NCI-H1930 (cell line): ENCODE measurements at places on chromosomes 13 and 19.

GRCh38 chr19:4913996-4914735 is 4.9 kb downstream of the UHRF1 start:
- DNase-seq, result no peak

- no peak for DNase-seq
Measured at GRCh38 chr13:39133781-39134180, 95.5 kb downstream of the NHLRC3 start.

DNA sequence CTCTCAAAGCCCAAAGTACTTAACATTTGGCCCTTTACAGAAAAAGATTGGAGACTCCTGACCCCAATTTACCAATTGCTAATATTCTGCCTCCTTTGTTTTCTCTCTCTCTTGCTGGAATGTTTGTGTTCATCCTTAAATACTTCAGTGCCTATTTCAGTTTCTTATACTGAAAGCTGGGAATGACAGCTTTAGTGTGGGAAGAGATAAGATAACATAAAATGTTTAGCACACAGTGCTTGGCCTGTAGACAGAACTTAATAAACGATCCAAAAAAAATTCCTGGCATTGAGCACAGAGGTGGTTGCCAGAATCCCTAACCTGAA is 3.0 kb upstream of the PLEKHF1 start:
- DNase-seq, result no peak

DNA sequence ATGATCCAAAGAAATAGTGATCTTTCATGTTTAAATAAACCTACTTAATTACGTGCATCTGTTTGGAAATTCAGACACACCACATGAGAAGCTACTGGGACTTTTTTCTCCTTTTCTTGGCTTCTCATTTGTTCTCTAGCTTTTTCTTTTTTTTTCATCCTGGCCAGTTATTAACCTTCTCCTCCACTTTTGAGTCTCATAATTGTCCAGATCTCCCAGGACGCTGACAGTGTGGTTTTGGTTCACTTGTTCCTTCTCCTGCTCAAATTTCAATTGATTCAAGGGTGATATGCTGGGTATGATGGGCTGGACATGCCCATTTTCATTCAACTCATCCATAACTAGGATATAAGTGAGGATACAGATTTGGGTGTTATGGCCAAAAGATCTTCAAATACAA is 152.3 kb downstream of the TM9SF2 start:
- no peak for DNase-seq

GRCh38 chr13:110714797-110715394 is 1.4 kb downstream of the ING1 start:
- peak; percentile 68 for DNase-seq

GRCh38 chr13:28401303-28402056 is 93.4 kb downstream of the FLT1 start:
- no peak for DNase-seq

GRCh38 chr19:46494146-46494940 is 1.3 kb downstream of the PNMA8B start:
- DNase-seq, result no peak

GRCh38 chr13:114224201-114224600 is 10.5 kb upstream of the CDC16 start:
- DNase-seq, result no peak

DNA sequence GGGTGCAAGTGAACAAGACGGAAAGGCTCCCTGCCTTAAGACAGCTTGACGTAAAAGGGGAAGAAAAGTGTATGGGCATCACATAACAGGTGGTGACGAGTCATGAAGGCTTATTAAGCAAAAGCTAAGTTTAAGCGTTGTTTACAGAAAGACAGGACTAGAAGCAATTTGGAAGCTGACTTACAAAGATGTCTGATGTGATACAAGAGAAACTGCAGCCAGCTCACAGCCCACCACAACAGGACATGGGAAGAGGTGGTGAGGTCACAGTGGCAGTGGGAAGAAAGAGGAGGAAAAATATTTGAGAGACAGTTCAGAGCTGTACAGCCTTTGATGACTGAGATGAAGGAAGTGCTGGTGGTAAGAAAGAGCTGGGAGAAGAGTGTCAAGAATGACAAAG is 181.6 kb downstream of the KLF12 start:
- DNase-seq, result no peak

- DNase-seq, result no peak
Measured at GRCh38 chr19:33394006-33394722, 20.7 kb downstream of the CEBPG start.

DNA sequence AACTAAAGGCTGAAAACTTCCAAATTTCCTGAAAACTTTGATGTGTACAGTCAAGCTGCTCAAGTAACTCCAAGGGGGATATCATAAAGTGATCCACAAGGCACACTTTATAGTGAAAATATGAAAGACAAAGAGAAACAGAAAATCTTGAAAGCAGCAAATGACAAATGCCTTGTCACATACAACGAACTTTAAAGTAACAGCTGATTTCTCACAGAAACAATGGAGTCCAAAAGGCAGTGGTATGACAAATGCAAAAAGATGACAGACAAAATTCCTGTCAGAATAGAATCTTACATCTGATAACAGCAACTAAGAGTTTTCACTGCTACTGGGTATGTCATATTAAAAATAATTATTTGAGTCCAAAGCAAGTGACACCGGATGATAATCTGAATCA is 1602.3 kb upstream of the PRR20A start:
- DNase-seq, result no peak

- DNase-seq, result no peak
Measured at GRCh38 chr19:13024126-13024950, 29.1 kb downstream of the NFIX start.

GRCh38 chr19:18894254-18895037 is 1.5 kb downstream of the CERS1 start:
- no peak for DNase-seq

GRCh38 chr13:32272021-32272683 is 43.0 kb downstream of the ZAR1L start:
- no peak for DNase-seq

- DNase-seq, result no peak
Measured at GRCh38 chr13:30332456-30333143, 25.2 kb upstream of the KATNAL1 start.

DNA sequence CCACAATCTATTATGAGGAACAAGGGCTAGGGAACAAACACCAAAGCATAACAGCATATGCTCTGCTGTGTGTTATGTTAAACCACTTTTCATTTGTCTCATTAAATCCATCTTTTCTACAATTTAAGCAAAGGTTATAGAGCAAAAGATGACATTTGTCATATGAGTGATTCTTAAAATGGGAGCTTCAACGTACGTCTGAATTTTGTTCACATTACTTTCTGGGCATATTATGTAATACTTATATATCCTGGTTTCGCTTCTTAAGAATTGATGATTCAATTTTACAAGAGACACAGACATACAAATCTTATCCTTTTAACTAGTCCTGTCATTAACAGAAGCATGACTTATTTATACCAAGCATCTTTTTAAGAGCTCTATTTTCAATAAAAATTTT is 3.3 kb upstream of the TPP2 start:
- DNase-seq, result no peak

DNA sequence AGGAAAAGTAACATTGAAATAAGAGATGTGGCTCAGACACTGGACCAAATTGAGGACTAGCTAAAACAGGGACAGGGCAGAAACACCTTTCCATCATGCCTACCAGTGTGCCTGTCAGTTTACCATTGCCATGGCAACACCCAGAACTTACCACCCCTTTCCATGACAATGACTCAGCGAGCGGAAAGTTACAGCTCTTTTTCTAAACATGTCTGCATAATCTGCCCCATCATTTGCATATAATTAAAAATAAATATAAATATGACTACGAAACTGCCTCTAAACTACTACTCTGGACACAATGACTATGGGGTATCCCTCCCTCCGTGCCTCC is 96.0 kb downstream of the UBL3 start:
- no peak for DNase-seq

GRCh38 chr19:3189702-3190469 is 4.2 kb downstream of the NCLN start:
- no peak for DNase-seq

- DNase-seq, result no peak
Measured at GRCh38 chr13:51033421-51034185, 77.5 kb downstream of the C13orf42 start.

GRCh38 chr13:76225815-76226489 is 589.8 kb downstream of the LMO7 start:
- no peak for DNase-seq

GRCh38 chr19:30631033-30631370 is 258.8 kb downstream of the ZNF536 start:
- no peak for DNase-seq

DNA sequence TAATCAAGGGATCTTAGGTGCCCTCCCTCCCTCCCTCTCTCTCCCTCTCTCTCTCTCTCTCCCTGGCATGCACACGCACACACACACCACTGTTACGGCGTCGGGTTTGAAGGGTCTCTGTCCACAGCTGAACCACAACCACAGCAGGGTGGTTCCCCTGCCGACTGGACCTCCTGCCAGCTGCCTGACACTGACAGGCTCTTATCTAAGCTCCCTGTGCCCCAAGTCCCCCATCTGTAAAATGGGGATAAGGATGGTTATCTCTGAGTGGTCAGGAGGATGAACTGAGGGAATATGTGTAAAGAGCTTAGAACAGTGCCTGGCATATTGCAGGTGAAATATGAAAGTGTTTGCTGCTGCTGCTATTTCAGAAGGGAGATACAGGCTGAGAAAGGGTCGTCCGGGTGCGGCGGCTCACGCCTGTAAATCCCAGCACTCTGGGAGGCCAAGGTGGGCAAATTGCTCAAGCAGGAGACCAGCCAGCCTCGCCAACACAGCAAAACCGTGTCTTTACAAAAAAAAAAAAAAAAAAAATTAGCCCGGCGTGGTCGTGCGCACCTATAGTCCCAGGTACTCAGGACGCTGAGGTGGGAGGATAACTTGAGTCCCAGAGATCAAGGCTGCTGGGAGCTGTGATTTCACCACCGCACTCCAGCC is 852 bp upstream of the SHISA7 start:
- no peak for DNase-seq

GRCh38 chr13:60386250-60386649 is 10.8 kb upstream of the TDRD3 start:
- DNase-seq, result no peak

- DNase-seq, result no peak
Measured at GRCh38 chr19:32464279-32464678, 58.7 kb downstream of the DPY19L3 start.

- no peak for DNase-seq
Measured at GRCh38 chr19:43622956-43623355, 3.5 kb upstream of the ZNF428 start.

DNA sequence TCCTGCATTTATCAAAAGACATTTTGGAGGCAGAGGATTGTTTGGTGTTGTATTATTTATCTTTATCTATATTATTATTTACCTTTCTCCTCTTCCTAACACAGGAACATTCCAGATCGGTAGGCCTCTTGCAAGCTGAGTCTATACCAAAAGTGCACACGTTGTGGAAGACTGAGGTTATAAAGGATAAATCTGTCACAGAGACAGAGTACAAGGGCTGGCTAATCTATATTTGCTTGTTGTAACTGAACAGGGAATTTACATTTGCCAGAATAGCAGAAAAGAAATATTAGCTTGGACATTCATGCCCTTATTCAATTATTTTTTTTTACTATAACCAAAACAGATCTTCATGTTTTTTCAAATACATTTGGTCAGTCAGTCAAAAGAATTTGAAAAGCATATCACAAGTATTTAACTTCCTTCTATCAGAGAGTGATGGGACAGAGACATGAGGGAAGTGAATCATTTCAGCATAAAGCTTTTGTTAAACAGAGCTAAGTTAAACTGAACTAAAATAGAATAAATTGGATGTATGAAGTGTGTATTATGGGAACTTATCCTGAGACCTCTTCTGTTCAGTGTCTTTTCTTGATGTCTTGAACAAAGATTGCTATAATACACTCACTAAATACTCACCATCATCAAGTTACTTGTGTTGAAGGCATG is 352.5 kb downstream of the DNAJC15 start:
- DNase-seq, result no peak

DNA sequence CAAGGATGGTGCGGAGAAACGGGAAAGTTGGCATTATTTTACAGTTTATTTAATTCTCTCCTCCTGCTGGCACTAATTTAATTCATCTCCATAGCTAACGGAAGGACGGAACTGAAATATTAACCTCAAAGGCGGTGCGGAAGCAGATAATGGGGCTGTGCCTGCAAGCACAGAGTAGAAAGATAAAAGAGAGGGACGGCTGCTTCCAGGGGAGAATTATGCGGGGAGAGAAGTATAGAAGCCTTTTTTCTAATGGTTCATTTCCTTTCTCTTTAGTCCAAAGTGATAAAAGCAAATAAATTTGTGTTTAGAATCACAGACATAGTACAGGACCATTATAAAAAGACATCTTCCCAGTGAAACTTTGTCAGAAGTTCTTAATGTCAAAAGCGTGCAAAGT is 34.5 kb upstream of the UQCRFS1 start:
- no peak for DNase-seq

GRCh38 chr19:6856749-6857372 is 30.5 kb upstream of the ADGRE1 start:
- no peak for DNase-seq

DNA sequence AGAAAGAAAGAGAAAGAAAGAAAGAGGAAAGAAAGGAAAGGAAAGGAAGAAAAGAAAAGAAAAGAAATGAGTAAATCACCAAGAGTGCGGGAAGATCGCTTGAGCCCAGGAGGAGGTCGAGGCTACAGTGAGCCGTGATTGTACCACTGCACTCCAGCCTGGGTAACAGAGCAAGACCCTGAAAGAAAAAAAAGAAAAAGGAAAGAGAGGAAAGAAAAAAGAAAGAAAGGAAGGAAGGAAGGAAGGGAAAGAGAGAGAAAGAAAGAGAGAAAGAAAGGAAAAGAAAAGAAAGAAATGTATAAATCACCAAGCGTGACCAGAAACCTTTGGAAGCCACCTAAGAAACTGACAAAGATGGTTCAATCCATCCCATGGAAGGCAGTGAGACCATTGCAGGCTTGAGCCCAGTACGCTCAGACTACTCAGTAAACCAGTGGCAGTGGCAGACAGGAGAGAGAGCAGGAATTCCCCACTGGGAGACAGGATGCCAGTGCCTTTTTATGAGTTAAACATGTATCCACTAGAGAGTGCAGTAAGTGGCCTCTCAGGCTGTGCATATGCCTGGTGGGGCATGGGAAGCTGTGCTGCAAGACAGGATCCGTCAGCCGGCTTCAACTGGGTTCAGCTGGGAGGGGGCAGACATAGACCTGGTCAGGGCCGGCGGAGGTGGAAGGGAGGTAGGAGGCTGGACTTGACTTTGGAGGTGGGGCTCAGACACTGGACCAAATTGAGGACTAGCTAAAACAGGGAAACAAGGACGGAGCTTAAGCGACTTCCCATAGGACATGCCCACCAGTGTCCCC is 4.8 kb downstream of the GPR42 start:
- DNase-seq, result no peak

DNA sequence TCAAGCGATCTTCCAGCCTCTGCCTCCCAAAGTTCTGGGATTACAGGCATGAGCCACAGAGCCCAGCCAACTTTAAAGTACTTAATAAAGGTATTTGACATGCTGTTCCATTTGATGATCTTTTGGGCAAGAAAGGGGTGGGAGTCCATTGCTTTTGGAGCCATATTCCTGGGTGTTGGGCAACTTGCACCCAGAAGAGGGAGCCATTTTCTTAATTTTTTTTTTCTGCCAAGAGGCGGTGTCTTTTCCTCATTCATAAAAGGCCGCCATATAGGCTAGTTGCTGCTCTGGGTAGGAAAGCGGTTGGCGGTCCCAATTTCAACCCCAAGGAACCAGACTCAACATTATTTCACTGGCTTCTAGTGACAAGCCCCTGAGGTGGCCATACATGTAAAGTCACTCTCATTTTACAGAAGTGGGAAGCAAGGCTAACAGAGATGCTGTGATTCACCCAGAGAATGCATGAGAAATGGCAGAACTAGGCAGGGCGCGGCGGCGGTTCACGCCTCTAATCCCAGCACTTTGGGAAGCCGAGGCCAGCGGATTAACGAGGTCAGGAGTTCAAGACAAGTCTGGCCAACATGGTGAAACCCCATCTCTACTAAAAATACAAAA is 139.6 kb downstream of the CACNA1A start:
- no peak for DNase-seq
